Cardiac fibroblast (primary cell): ENCODE measurements at places on chromosomes 4 and X.

- no peak for DNase-seq
Measured at GRCh38 chrX:64739792-64740378, 236.4 kb downstream of the ZC4H2 start.

DNA sequence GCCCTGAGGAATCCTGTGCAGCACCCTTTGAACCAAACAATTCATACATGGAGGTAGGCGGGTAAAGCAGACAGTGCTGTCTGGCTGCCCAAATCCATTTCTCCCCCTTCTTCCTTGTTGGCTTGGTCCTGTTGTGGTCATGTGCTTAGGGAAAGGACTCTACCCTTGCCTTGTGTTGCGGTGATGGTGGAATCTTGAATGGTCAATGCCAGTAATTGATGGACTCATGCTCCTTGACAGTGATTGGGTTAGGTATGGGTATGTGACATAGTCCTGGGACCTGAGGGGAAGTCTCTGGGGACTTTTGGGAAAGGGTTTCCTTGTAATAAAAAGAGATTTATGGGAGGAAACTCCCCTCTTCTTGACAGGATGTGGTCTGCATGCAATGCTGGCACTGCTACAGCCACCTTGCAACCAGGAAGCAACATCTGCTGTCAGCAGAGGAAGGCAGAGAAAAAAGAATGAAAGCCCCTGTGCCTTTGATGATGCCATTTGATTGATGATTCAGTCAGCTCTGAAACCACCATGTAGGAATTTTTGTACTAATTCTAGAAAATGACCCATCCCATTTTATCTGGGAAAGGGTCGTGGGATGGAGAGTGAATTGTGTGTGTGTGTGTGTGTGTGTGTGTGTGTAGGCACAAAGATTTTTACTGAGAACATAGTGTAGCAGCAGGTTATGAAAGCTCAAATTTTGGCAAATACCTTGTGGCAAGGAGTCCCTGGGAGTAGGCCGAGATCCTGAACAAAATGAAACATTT is 30.0 kb upstream of the HUWE1 start:
- peak; percentile 48 for DNase-seq

DNA sequence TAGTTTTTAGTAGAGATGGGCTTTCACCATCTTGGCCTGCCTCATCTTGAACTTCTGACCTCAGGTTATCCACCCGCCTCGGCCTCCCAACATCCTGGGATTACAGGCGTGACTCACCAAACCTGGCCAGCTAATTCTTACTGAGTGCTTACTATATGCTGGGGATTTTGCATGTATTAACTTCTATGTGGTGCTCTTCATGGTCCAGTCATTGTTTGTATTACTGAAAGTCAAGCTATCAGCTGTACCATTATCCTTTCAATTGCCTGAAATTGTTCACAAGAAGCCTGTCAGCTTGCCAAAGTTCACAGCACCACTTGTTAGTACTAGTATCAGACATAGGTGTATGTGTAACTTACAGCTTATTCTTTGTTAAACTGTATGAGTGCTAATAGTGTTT is 1272.1 kb downstream of the ARAP2 start:
- DNase-seq = no peak

- DNase-seq = no peak
Measured at GRCh38 chr4:2702361-2702760, 53.8 kb downstream of the TNIP2 start.

- DNase-seq = peak; percentile 54
Measured at GRCh38 chr4:118682928-118683327, 2.3 kb upstream of the METTL14 start.

DNA sequence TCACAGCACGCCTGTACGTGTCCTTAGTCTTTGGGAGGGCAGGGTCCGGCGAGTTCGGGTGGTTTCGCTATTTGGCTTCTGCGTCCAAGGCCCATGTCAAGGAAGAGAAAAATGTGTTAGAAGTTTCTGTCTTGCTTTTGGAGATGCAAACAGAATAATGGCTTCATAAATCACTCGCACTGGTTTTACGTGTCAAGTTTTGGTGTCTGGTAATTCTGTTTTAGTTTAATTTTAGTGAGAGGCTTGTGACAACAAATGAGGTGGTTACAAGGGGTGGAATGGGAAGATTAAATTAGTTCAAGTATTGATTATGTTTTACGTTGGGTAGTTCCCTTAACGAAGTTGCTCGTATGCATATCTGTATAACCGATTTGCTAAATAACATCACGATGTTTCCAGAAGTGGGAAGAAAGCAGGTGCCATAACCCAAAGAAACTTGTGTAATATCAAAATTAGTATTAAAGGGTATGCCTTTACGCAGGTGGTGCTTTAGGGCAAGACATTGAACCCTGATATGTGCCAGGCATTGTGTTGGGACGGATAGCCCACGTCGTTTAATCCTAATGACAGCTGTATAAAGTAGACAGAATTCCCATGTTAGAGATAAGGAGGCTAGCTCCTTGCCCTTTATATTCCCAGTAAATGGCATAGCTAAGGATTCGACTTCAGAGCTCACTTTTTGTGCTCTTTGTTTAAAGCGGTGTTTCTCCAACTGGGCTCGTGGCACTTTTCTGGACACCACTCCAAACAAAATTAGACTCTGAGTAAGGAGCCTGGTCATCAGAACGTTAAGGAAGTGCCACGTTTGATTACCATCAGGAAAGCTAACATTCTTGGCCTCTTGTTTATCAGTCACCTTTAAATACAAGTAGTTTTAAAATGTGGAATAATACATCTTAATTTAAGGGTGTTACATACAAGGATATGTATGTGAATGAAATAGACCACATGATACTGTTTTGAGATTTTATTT is 843 bp downstream of the RPL34 start:
- DNase-seq = peak; percentile 40

DNA sequence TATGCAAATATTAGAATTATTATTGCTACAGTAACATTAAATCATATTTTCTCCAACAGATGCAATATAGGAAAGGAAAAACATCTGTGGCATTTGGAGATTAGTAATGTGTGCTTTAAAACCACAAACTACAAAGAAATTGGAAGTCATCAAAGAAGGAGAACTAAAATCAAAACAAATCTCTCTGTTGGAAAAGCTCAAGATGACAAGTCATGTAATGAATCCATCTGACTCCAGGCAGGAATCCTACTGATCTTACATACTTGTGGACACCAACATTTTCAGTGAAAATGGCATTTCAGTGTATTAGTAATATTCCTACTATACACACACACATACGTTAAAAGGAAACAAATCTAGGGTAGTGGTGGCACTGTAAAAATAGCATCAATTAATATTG is 98.2 kb downstream of the SLC39A8 start:
- no peak for DNase-seq

GRCh38 chr4:13844740-13845139 is 217.2 kb upstream of the BOD1L1 start:
- DNase-seq = peak; percentile 38

DNA sequence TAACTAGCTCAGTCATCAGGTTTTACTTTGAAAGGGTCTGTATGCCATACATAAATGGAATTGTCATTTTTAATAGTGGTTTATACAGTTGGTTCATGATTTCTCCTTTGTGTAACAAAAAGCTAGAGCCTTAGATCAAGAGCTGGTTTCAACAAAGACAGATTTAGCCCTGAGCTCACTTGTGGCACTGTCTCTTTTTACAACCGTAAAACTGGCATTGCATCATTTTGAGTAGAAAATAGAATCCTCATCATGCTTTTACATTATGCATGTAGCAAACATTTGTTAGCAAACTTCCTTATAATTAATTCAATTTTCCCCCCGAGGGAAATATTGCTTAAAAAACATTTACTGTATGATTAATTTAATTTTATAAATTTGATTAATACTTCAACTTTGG is 1871.5 kb downstream of the ARAP2 start:
- DNase-seq = no peak

GRCh38 chrX:23482561-23482960 is 147.9 kb downstream of the PTCHD1 start:
- no peak for DNase-seq

DNA sequence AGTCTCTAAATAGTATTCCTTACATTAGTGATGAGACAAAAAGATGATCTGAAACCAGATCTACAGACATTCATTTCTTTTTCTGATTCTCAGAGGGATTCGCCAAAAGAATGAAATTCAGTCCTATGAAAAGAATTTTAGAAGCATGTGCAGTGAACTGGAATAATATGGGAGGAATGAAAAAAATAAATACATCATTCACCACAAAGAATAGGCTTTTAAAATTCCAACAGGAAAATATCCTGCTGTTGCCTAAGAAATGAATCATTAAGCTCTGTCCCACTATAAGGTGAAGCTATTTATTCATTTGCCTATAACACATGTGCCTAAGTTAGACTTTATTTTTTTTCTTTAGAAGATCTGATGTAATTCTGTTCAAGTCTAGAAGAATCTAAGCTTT is 165.9 kb downstream of the IL15 start:
- no peak for DNase-seq

DNA sequence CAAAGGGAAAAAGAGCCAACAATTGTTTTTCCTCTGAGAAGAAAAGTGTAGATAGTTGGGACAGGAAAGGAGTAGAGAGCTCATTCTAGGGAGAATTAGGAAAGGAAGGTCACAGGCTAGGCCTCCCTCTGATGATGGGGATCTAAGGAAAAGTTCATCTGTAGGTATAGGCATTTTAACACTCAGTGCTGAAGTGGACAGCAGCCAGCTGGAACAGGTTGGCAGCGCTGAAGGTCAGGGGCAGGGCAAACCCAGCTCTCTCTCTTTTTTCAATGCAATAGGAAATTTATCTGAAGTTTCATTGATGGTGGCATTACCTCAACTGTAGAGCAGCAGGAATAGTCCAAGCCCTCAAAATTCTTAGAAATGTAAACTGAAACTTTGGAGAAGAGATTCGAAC is 98.5 kb upstream of the ETNPPL start:
- peak; percentile 8 for DNase-seq

- no peak for DNase-seq
Measured at GRCh38 chr4:5784021-5784420, 73.0 kb downstream of the EVC start.

GRCh38 chr4:56115898-56116297 is 167.2 kb downstream of the CEP135 start:
- no peak for DNase-seq

DNA sequence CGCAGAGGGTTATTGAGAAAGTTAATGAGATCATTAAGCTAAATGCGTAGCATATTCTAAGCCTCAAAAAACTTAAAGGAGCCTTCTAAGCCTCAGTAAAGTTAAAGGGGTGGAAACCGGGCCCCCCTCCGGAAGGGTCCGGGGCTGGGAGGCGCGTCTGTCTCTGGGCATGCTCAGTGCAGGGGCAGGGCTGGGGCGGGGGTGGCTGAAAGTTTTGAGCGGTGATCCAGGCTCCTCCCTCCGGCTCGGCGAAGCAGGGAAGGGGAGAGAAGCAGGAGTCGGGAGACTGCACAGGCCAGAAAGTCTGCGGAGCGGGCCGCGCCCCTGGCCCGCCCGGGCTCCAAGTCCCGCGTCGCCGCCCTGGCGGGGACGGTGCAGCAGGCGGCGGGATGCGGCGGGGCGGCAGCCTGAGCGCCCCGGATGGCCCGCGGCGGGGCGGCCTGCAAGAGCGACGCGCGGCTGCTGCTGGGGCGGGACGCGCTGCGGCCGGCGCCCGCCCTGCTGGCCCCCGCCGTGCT is at the start of gene EVC:
Gene EVC, plus strand, starts transcription at position 241 of the 518 bp plus-strand sequence. Its CDS starts 180 bp downstream, at position 421.
- peak; percentile 78 for DNase-seq
